Peyer's patch (tissue), 4 donors: ENCODE measurements at places on chromosomes 5 and 9. TPM values are rescaled to one million over a fixed set of nuclear protein-coding genes. Genes with fewer than 3 reads are reported as not detected.

IPO11 gene
- 27.2 TPM for total RNA-seq

PKD2L2 gene
- not detected for total RNA-seq

DNA sequence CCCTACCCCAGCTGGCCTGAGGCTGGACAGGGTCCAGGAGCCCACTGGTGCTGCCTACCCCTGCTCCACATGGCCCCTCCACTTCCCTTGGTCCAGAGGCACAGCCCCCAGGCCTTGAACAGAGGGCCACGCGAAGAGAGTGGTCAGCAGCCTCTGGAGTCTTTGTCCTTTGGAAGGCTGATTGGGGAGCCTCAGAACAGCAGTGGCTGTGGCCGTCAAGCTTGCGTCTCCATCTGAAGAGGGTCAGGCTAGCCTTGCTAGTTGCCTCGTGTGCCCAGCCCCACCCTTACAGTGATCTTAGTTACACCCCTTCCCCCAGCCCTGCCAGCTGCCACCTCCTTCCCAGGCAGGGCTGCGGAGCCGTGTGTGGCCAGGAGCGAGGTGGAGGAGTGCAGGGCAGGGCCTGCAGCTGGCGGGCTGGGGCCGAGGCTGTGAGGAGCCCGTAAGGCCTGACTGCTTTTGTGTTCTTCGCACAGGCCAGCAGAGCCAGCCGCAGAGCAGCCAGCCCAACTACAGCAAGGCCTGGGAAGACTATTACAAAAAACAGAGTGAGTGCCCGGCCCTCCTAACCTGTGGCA, 30.1 kb upstream of the PRDM12 start:
- no peak for DNase-seq

IFNK gene
- not detected for total RNA-seq

OXCT1 gene
- total RNA-seq: 6.0 TPM

FRMD3 gene
- 42.4 TPM for total RNA-seq

DNA sequence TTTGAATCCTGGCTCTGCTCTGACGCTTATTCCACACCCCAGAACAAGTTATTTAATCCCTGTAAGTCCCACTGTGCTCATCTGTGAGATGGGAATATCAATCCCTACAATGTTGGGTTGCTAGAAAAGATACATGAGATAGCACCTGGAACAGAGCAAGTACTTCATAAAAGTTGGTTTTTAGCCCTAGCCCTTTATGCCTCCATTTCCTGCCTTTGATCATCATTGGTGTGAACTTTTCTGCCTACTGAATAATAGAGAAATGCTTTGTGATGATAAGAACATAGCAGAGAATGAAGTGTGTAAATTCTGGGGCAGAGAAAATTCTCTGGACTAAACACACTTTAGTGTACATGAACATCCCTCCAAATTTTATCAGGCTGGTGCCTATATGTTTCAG, 90.3 kb upstream of the RANBP6 start:
- DNase-seq: no peak

- no peak for DNase-seq
Observed at GRCh38 chr5:79025054-79025472, 40.0 kb upstream of the ARSB start.

DNA sequence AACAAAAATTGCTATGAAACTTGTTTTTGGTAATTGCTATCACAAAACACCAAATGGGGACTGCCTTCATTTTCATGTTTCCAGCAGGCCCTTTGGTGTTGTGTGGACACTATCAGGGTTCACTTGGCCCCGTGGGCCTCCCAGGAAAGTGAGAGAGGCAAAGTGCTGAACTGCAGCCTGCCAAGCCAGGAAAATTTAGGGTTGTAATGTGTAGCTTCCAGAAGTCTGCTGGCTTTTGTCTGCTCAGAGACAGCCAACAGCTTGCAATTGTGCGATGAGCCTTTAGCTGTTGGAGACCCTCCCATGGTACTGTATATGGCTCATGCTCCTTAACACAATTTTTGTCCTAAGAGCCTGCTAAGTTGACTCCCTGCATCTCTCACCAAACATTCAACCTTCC, 105.7 kb upstream of the EQTN start:
- no peak for DNase-seq

CCDC180 gene
- total RNA-seq: 2.9 TPM

CARD19 gene
- 74.4 TPM for total RNA-seq

PCDHB7 gene
- total RNA-seq: 0.53 TPM

GRCh38 chr5:14306329-14306815, 163.2 kb downstream of the TRIO start:
- DNase-seq: no peak

- DNase-seq: no peak
Observed at GRCh38 chr9:137707361-137707760, 88.6 kb downstream of the EHMT1 start.

DNA sequence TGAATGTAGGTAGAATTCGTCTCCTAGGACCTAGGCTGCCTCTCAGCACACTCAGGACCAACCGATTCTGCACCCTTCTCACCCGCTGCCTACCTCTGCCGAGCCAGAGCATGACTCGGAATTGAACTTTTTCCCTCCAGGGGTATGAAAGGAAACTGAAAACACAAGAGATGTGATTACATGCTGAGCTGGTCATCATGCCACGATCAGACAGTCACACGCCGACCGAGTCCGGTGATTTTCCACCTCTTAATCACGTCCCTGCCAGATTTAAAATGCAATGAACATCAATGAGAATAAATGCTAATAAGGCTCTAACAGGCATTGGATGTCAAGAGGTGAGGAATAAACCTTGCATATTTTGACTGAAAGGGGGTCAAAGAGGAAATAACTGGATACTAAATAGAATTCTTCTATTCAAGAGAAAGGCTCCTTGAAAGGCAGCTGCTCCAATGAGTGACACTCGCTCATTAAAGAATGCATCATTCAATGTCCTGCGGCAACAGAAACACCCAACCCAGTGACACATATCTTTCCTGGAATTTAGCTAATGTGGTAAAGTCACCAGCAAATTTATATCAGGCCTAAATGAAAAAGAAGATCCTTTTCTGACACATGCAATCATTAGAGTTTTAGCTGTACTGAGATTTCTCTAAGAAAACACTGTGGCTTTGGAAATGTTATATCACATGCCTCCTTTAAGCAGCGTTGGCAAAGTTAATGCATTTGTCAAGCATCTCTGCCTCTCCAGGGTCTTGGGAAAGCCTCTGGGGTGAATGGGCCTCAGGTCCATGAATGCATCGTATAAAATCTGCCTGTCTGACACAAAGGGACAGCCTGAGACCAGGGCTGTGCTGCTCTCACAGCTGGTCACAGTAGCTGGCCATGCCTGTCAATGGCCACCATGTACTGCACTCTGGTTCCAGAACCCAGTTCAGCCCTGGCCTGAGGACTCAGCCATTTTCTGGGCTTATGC, 128.7 kb downstream of the SPOCK1 start:
- DNase-seq: no peak

DNA sequence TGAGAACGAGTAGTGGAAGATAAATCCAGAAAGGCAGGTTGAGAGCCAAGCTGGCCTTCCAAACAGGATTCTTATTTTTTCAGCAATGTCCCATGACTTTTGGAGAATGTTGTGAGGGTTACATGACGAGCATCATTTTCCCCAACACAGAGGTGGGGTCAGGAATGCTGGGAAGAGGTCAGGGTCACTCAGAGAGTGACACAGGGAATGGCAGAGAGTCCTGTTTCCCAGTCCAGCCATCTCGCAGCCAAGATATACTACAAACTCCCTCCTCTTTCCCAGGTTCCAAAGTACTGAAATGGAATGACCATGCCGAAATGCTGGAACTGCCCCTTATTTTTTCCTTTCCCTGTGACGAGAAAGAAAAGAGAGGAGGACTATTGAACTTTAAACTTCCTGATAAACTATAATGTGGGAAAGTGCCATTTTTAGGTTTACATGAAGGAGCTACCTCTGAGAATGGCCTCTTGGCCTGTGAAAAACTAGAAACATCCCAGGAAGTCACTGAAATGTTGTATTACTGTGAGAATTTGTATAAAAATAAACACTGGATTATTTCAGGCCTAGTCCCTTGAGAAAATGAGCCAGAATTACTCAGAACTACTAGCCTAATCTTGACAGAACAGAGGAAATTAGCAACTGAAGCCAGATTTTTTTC, 420.4 kb downstream of the CETN3 start:
- DNase-seq: no peak

DNA sequence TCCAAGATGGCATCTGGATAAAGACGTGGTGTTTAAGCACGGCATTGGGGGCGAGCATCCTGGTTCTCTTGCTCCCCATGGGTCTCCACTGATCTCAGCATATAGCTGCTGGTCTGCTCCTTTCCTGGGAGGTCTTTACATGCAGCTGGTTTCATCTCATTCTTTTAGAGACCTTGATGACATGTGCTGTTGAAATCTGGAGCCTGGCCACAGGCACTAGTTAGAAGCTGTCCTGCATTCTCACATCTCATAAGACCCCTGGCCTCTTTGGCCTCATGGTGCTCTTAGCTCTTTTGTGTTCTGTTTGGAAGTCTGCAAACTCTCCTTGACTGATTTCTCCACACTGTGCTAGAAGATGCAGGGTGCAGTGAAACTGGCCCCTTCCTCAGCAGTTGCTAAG, 113.0 kb downstream of the SMARCA2 start:
- DNase-seq: no peak

GRCh38 chr9:27382975-27383374, 86.0 kb upstream of the EQTN start:
- DNase-seq: no peak

- DNase-seq: no peak
Observed at GRCh38 chr5:42598311-42598710, 158.3 kb upstream of the CCDC152 start.

GRCh38 chr5:146893991-146894390, 15.4 kb upstream of the PPP2R2B start:
- no peak for DNase-seq

- DNase-seq: peak; percentile 58
Observed at GRCh38 chr9:112012026-112012902, 115.7 kb downstream of the UGCG start.

GRCh38 chr9:134996591-134997530, 79.1 kb upstream of the FCN1 start:
- DNase-seq: peak; percentile 39

GRCh38 chr5:111703662-111704061, 53.3 kb downstream of the NREP start:
- no peak for DNase-seq

DNA sequence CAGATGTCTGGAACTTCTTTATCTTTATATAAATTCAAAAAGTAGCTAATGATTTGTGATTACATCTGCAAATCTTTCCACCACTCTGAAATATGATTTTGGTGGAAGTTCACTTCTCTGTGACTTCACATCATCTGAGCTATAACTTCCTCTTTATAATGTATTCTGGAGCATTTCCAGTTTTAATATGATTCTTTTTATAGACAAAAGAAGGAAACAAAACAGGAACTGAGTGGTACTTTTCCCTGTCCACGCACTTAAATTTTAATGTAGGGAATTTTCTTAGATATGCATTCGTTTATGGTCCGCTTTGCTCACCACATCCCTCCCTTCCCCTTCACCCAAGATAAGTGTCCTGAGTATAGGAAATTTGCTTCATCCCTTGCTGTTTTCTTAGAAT, 333.5 kb downstream of the CHSY3 start:
- DNase-seq: no peak

DNA sequence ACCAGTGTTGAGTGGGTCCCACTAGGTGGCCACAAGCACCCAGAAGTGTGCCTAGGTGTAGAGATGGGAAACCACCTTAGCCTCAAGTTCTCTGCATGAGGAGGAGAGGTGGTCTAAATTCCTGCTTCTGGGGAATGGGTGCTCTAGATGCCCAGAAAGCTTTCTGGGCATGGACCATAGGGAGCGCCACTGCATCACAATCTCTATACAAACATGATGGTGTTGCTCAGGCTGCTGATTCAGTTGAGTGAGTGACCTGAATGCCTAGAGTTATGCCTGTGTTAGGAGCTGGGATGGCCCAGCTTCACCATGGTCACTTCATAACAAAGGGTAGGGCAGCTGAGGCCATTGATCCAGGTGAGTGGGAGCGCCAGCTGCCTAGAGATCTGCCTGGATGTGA, 667.9 kb upstream of the ARRDC3 start:
- DNase-seq: no peak

DNA sequence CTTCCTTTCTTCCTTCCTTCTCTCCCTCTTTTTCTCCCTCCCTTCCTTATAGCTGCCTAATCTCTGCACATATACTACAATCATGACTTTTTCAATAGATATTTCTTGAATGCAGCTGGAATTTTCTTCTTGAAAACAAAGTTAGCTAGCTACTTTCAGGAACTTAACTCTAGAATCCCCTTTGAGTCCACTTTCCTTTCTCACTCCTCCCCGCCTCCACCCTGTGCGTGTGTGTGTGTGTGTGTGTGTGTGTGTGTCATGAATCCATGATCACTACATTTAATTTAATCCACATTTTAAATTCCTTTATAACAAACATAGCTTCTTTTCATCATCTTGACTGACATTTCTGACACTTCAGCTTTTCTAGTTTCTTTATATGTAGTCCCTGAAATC, 167.5 kb upstream of the KLF9 start:
- DNase-seq: no peak

GRCh38 chr9:128702949-128703615, 779 bp downstream of the PKN3 start:
- no peak for DNase-seq

RELL2 gene
- total RNA-seq: 13.2 TPM

DNA sequence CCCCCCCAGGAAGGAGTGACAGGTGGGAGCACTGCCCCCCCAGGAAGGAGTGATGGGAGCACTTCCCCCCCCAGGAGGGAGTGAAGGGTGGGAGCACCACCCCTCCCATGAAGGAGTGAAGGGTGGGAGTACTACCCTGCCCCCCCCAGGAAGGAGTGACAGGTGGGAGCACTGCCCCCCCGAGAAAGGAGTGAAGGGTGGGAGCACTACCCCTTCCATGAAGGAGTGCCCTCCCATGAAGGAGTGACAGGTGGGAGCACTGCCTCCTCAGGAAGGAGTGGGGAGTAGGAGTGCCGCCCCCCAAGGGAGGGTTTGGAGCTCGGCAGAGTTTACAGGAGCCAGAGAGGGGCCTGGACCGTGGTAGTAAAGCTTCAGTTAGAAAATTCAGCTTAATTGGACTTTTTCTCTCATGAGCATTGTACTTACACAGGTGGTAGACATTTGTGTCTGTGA, 100.7 kb downstream of the CACNA1B start:
- DNase-seq: no peak

GRCh38 chr9:106883626-106884190, 20.7 kb downstream of the ZNF462 start:
- no peak for DNase-seq

DNA sequence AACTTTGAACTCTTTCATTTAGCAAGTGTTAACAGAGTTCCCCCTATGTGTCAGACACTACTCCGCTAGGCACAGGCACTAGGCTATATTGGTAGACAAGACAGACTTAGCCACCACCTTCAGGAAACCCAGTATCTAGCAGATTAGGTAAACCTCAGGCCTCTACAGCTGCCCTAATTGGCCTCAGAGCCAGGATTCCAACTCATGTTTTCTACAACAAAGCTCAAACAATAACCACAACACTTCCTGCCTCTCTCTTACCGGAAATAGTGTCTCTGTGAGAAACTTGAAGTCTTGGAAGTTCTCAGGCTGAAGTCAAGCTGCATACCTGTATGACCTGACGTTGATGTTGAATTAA, 116.6 kb upstream of the SLC44A1 start:
- DNase-seq: peak; percentile 48
